ENCODE measurements at places on chromosomes 7 and 10.

DNA sequence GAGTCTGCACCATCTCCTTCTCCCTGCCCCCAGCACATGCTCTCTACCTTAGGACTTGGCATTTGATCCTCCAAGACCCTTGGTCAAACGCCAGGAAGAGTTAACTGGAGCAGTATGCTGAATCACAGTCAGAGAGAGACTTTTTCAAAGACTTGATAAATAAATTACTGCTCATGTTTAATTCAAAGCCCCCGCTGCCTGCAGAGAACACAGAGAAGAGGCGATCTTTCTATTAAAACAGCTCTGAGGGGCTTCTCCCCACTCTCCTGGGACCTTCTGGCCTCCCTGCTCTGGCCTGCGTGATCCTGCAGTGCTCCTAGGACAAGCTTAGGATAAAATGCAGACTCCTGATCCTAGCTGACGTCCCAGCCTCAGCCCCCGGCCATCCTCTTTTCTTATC is 47.8 kb downstream of the NPTX2 start:
- no peak for DNase-seq

DNA sequence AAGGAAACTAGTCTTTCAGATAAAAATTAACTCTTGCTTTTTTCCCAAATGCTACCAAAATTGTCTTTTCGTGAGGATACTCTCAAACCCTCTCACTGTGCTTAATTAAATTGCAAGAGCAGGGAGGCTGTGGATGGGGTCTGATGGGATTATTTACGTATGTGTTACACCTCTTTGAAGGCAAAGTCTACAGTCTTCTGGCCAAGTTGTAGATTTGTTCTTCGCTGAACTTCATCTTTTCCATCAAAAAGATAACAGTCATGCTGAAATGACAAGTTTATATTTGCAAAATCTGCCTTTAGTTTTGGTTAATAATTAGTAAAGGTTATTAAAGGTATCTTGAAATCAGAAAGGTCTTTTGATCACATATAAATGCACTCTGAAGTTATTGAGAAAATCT is 22.7 kb downstream of the A1CF start:
- no peak for DNase-seq

DNA sequence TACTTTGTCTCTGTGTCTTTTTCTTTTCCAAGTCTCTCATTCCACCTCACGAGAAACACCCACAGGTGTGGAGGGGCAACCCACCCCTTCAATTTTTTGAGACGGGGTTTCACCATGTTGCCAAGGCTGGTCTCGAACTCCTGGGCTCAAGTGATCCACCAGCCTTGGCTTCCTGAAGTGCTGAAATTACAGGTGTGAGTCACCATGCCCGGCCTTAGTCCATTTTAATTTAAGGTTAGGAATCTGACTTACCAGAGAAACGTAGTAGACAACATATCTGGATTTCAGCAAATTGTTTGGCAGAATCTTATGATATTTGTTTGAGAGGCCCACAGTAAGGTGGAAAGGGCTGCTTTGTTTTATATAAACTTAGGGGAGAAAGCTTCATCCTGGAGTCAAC is 3.2 kb upstream of the NFKB2 start:
- no peak for DNase-seq

GRCh38 chr7:30224511-30225062 is 59.8 kb upstream of the ZNRF2 start:
- no peak for DNase-seq

- no peak for DNase-seq
These were observed 247.3 kb downstream of the PARD3 start for GRCh38 chr10:34567659-34568253.

DNA sequence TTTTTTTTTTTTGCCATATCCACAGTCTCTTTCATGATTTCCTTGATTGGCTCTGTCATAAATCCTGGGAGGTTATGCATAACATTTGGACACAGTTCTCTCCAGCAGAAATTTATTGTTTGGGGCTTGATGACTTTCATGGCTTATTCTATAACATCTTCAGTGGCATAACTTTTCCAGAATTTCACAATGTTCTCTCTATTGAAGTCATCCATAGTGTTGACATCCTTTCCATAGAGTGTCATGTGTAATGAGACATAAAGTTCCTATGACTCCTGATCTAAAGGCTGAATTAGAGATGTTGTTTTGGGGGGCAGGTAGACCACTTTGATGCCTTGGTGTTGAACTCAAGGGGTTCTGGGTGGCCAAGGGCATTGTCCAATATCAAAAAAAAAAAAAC is 36.7 kb upstream of the STK17A start:
- no peak for DNase-seq

DNA sequence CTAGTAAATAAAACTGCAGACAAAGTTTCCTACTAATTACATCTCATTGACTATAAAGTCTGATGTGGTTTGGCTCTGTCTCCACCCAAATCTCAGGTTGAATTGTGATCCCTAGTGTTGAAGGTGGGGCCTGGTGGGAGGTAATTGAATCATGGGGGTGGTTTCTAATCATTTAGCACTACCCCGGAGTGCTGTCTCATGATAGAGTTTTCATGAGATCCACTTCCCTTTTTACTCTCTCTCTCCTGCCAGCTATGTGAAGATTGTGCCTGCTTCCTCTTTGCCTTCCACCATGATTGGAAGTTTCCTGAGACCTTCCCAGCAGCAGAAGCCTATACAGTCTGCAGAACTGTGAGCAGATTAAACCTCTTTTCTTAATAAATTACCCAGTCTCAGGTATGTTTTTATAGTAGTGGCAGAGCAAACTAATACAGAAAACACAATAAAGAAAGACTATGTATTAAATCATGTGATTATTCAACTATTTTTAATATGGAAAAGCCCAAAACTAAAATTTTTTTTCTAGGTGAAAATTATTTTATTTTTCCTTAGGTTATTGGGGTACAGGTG is 232.1 kb downstream of the FZD1 start:
- no peak for DNase-seq

DNA sequence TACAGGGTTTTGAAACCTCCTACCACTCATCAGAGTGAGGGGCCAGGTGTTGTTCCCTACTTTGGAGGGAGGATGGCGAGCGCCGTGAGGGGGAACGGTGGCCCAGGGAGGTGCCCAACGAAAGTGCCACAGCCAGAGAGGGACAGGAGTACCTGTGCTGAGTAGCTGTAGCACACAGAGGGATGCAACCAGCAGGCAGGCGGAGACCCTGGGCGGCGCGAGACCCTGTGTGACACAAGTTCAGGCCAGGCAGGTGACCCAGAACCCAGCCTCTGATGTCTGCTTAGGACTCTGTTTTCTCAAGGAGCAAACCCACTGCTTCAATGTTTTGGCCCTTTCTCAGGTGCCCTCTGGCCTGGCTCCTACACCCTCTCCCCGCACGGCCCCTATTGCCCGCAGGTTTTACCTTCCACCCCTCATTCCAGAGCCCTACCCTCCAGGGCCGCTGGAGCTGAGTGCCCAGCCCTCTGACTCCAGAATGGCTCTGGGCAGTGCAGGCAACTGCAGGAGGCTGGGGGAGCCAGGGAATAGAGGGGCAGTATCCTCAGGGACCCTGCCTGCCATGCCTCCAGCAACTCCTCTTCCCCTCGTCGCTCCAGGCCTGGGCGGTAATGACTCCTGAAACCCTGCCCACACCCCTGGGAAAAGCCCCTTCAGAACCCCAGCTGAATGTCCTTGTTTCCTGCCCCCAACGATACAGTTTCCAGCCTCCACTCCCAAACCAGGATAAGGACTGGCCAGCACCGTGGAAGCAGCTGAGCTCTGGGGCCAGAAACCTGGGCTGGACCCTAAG is 164.1 kb upstream of the RHEB start:
- no peak for DNase-seq

- DNase-seq = no peak
These were observed 33.8 kb upstream of the ELMO1 start for GRCh38 chr7:37482505-37482904.

GRCh38 chr10:30435073-30435422 is 1.1 kb downstream of the MAP3K8 start:
- no peak for DNase-seq

GRCh38 chr10:132684164-132684891 is 101.6 kb downstream of the NKX6-2 start:
- DNase-seq = peak; percentile 63

- no peak for DNase-seq
These were observed 103.2 kb downstream of the NRBF2 start for GRCh38 chr10:63236113-63236935.

DNA sequence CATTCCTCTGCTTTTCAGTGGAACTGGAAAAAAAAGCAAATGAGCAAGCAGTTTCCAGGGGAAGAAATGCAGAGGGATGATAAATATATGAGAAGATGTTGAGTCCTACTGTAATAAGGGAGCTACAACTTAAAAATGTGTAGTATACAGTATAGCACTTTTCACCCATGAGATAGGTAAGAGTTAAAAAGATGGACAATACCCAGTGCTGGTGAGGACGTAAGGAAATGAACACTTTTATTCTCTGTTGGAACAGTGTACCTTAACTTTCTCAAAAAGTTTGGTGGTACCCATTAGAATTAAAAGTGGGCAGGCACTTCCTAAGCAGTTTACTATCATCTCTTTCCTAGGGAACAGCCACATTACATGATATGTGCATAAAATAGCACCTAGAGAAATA is 2.7 kb upstream of the FAM170B start:
- DNase-seq = no peak

GRCh38 chr7:91416155-91416865 is 152.1 kb downstream of the FZD1 start:
- no peak for DNase-seq

DNA sequence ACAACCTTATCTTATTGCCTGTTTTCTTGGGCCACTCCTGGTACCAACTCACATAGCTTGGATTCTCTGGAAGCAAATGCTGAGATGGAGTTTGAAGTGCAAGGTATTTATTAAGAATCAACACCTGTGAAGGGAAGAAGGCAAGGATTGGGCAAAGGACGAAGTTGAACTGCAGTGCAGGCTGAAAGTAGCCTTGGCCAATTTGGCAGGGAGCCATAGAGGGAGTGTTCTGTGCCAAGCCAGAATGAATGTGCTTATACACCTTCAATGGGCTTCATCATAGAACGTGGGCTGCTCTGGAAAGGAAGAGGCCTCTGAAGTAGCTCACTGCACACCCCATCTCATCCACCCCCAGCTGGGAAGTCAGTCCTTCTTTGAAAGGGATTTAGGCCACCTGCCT is 79.8 kb upstream of the IFRD1 start:
- DNase-seq = no peak

DNA sequence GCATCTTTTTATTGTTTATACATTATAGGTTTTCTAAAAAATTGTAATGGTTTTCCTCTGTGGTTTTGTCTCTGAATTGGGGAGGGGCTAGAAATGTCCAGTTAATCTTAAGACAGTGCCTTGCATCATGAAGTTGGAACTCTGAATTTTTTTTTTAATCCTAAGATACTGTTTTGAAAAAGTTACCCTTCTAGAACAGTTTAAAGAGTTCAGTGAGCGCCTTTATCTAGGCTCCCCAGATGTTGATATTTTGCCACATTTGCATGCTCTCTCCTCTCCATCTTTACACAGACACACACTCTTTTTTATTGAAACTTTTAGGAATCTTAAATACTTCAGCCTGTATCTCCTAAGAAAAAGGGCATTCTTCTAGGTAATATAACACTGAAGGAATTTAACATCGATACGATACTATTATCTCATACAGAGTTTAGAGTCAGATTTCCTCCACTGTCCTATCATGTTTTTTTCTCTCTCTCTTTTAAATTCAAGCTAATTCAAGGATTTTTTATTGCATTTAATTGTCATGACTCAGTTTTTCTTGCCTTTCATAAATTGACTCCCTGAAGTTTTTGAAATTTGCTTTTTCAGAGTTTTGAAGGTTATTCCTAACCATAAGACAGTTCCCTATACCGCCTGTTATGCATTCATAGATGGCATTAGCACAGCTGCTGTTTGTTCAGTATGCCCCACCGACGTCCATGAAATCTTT is 31.5 kb downstream of the PRKAR2B start:
- no peak for DNase-seq

DNA sequence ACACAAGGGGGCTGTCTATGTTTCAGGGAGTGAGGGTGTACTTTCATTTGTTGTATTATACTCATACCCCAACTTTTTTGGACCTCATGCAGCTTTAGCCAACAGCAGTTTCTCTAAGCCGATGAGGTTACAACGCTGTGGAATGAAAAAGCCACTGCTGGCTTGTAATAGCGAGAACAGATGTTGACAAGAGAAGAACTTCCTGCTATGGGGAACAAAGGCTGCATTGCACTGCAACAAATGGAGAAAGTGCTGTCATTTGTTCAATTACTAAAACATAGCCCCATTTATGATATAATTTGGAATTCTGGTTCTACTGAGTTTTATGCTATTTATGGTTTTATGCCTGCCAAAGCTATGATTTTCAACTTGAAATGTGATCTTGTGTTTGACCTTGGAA is 104.2 kb upstream of the TMEM72 start:
- no peak for DNase-seq

GRCh38 chr10:67819768-67820204 is 18.2 kb downstream of the DNAJC12 start:
- DNase-seq = no peak

- no peak for DNase-seq
These were observed 57.5 kb upstream of the CREB5 start for GRCh38 chr7:28354601-28355402.

DNA sequence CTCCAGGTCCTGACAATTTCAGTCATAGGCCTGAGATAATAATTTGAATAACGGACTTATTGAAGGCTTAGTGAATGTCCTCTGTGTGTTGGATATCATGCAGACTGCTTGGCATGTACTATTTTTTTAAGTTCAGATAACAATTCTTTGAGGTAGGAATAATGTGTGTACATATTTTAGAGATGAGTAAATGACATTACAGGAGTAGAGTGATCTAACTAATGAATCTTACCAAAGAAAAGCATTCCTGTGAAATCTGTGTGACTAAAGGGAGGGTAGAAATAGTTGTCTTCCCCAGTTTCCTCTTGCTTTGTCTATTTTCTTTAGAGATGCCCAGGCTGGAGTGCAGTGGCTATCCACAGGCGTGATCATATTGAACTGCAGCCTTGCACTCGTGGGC is 391.8 kb upstream of the ETV1 start:
- no peak for DNase-seq

DNA sequence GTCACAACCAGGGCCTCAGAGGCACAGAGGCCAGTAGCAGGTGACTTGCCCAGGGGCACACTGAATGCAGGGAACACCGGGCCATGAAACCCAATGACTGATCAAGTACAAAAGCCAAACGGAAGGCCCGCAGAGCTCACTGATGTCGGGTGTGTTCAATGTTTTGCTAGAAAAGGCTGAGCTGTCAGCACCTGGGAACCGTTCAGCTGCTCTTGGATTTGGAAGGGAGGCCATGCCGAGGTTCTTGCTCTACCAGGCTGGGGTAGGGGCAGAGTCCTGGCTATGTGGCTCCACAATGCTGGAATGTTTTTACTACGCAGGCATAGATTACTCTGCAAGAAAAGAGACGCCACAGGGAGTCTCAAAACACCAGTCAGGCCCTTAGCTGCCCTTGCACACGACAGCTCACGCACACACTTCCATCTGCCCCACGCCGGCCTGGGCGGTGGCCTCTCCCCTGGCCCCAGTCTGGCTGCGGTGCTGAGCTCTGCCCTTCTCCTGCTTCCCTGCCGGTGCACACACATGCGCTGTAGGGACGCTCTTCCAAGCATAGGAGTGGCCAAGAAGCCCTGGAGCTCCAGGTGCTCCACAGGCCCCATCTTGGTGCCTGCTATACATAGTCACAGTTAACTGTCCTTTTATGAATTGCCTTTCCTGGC is 79.9 kb downstream of the ZRANB1 start:
- DNase-seq = no peak
